Adipocyte (in vitro differentiated cells): ENCODE measurements at places on chromosomes 11 and 22.

GRCh38 chr11:73760135-73760678, 667 bp downstream of the RAB6A start:
- DNase-seq = peak; percentile 80

DNA sequence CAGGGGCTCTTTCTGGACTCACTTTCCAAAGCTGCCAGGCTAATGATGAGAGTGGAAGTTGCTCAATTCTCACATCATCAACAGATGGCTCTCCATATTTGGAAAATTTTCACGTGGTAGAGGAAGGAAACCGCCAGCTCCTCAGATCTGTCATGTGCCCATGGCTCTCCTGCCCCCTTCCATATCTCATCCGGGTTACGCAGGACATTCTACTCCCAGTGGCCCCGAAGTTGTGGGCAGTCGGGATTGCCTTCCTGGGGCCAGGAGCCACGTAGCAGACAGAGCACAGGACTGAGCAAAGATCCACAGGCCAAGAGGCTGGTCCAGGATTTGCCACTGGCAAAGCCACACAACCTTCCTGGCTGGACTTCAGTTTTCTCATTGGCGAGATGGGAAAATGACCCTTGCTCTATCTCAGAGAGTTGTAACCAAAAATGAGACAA, 38.8 kb downstream of the RPUSD4 start:
- DNase-seq = peak; percentile 64

- DNase-seq = peak; percentile 45
Observed at GRCh38 chr11:104254347-104254746, 90.4 kb upstream of the PDGFD start.

DNA sequence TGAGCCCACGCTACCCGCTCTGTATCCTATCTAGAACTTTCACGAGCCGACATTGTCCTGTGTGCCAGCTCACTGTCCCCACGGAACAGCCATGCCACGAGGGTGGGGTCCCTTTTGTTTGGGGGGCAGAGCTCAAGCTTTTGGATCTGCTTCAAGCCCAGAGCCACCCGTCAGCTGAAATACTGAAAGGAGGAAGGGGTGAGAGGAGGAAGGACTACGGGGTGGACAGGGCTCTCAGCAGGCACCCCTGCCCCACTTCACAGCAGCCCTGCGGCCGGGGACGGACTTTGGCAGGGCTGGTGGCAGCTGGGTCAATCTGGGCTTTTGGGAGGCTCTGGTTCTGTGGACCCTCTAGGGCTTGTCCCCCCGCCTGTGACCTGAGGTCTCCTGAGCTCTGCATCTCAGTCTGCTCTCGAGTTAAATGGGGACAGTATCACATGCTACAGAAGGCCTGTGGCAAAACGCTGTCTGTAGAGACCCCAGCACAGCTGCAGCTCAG, 30.0 kb upstream of the MUC5AC start:
- no peak for DNase-seq

DNA sequence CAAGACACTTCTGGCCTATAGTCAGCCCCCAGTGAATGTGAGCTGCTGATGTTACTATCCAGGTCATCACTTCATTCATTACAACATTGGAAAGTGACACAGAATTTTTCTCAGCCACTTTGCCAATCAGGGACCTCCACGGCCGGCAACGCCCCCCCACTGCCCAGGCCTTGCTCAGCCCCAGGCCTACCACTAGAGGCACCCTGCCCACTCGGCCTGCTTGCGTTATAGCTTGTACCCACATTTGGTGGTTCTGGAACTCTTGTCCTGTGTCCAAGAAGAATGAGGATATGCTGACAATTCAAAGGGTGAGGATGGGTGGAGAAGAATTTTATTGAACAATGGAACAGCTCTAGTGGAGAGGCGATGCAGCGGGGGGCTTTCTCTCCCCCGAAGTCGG, 96.2 kb downstream of the TSPAN18 start:
- DNase-seq = no peak

DNA sequence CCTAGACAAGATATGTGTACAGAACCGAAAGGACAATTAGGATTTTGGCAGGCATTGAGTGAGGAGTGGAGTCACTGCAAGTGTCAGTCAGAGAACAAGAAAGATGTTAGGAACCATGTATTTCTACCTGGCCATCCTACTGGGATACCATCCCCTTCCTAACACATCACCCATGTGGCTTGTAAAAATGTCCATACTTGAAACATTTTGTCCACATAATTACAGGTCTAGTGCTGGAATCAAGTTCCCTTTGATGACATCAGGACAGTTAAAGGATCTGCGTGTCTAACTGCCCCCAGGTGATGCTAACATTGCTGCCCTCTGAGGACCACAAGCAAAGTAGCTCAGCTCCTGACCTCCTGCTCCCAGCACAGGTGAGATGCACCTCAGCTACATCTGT, 31.9 kb upstream of the GGTLC2 start:
- DNase-seq = no peak

DNA sequence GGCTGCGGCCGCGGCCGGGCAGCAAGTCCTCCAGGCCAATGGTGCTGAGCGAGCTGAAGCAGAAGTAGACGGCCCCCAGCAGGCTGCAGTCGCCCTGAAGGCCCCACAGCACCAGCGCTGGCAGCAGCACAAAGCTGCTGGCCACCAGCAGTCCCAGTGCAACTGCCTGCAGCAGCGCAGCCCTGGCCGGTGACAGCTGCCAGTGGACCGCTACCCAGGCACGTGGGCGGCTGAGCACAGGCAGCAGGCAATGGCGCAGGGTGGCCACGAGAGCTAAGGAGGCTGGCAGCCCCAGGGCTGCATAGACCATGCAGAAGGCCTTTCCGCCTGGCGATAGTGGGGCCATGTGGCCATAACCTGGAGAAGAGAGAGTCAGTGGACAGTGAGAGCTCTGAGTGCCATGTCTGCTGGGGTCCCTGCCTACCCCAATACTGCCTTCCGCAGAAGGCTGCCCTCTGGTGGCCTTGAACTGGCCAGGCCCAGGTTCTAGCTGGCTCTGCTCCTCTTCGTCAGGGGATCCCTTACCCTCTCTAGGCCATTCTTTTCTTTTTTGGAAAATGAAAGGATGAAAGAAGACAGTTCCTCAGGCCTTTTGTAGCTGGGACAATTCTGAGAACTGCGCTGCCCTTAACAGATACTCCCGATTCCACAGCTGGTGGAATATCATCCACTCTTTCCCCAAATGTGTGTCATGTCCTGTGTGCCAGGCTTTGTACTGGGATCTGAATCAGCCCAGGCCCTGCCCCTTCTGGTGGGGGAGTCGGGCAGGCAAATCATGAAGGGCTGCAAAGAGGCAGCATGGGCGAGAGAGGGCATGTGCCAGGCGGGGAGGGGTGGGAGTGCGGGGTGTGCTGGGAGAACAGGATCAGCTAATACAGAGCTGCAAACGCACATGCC, 1.8 kb downstream of the KCNK7 start:
- DNase-seq = peak; percentile 52

DNA sequence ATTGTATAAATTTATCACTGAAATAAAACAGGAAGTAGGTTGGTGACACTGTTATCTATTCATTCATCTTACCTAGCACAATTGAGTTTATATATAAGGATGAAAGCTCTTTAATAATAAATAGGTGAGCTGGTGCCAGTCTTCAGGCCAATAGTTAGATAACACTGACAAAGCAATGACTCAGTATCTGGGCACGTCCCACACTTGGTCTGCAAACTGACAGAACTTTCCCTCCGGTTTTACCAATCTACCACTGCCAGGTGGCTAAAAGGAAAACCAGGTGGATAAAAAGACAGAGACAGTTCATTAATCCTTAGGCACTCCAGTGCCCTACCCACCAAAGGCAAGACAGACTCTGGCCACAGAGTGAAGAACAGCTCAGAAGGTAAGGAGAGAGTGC, 17.6 kb downstream of the DDB1 start:
- no peak for DNase-seq

- DNase-seq = peak; percentile 65
Observed at GRCh38 chr11:35158701-35159510, 19.9 kb downstream of the CD44 start.

DNA sequence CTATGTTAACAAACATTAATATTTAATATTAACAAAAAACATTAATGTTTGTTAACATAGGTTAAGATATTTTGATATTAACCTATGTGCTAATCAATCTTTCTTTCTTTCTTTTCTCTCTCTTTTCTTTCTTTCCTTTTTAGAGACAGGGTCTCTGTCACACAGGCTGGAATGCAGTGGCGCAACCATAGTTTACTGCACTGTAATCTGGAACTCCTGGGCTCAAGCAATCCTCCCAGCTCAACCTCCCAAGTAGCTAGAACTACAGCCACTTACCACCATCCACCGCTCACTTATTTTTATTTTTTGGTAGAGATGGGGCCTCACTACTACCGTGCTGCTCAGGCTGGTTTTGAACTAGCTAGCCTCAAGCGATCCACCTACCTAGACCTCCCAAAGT, 13.2 kb downstream of the SIK3 start:
- DNase-seq = peak; percentile 39

- no peak for DNase-seq
Observed at GRCh38 chr22:39068033-39068785, 8.9 kb upstream of the APOBEC3G start.

DNA sequence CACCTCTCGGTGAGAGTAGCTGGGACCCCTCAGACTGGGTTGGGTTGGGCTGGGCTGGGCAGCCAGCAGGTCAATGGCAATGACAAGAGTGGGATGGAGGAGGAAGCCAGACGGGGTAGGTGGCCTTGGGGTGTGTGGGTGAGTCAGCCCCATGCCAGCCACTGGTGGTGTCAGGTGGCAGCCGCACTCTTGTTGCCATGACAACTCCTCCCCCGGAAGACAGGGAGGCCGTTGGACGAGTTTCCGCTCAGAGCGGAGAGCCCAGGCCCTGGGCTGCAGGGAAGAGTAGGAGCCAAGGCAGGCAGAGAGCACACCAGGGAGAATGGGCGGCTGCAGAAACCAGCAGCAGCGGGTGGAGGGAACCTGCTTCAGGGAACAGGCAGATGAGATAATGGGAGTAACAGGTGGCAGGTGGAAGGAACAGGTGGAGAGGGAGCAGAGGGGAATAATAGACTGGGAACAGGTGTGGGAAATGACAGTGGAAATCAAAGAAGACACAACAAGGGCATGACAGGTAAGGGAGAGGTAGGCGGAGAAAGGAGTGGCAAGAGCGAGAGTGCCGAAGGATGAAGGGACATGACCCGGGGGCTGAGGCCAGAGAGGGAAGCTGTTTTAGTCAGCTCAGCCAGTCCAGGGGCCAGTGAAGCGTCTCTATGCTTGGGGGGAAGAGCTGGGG, 8.7 kb downstream of the SPTBN2 start:
- DNase-seq = peak; percentile 37

- no peak for DNase-seq
Observed at GRCh38 chr22:24171822-24172221, 9.5 kb upstream of the SUSD2 start.

DNA sequence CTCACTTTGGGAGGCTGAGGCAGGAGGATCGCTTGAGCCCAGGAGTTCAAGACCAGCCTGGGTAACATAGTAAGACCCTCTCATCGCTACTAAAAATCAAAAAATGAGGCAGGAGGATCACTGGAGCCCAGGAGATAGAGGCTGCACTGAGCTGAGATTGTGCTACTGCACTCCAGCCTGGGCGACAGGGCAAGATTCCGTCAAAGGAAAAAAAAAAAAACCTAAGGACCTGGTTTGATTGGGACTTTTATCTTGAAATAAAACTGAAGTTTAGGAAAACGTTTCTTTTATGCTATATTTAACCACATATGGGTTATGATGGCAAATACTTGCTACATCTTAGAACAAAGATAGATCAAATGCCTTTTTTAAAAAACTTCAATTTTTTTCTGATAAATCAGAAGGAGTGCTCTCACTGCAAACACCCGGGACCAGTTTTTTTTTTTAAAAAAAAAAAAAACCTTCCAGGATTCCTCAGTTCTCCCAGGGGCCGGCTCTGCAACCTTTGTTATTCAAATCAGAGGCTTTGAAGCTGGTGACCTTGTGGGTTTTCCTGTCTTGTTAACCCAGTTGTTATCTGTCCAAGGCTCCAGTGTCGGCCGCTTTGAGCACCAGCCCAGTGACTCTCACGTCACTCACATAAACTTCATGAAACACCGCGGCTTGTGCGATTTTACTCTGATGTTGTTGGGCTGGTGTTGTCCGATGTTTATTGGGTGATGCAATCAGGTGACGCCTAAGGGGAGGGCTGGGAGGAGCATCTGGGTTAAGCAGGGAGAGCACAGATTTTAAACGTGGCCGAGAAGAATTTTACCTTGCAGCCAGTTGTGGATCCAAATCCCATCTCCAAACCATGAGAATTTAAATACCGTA, 24.7 kb upstream of the SLC22A12 start:
- DNase-seq = peak; percentile 72

DNA sequence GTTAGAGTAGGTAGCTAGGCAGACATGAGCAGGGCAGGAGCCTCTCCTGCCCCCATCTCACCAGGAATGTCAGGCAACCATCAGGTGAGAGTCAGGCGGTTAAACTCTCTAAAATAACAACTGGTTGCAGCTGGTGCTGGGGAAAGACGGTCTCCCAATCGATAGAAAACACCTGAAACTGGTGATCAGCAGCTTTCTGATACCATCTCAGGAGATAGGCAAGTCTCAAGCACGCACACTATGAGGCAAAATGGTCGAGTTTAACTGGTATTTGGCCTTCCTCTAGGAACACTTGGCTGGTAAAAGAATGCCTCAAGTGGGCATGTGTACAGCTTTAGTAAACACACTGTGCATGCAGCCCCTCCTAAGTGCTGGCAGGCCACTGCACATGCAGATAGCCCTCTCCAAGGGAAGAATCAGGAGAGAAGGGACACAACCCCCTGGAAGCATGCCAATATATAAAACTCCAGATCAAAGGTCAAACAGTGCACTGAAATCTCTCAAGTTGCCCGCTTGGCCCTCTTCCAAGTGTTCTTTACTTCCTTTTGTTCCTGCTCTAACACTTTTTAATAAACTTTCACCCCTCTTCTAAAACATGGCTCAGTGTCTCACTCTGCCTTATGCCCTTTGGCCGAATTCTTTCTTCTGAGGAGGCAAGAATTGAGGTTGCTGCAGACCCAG, 88.7 kb downstream of the USP35 start:
- no peak for DNase-seq

- DNase-seq = no peak
Observed at GRCh38 chr11:19872512-19873145, 160.0 kb downstream of the NAV2 start.

- no peak for DNase-seq
Observed at GRCh38 chr11:111462329-111462728, 49.9 kb downstream of the BTG4 start.

DNA sequence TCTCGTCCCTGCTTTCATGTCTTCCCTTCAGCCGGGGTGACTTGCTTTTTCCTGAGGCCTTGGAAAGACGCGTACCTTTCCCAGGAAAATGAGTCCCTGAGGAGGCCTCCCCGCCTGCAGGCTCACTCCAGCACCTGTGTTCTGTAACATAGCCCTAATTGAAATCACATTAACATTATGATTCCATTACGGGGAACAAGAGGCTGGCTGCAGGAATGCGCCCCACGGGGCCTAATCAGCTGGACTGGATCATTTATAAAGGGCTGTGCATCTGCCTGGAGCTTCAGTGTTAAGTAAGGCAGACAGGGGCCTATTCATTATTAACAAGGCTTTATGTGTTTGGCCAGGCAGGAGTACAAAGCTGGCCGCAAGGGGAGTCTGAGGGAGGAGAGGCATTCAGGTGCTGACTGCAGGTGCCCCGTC, 41.9 kb upstream of the TSPAN18 start:
- no peak for DNase-seq
